ENCODE measurements at places on chromosomes 3 and 15. TPM values are rescaled to one million over a fixed set of nuclear protein-coding genes. Genes with fewer than 3 reads are reported as not detected.

DNA sequence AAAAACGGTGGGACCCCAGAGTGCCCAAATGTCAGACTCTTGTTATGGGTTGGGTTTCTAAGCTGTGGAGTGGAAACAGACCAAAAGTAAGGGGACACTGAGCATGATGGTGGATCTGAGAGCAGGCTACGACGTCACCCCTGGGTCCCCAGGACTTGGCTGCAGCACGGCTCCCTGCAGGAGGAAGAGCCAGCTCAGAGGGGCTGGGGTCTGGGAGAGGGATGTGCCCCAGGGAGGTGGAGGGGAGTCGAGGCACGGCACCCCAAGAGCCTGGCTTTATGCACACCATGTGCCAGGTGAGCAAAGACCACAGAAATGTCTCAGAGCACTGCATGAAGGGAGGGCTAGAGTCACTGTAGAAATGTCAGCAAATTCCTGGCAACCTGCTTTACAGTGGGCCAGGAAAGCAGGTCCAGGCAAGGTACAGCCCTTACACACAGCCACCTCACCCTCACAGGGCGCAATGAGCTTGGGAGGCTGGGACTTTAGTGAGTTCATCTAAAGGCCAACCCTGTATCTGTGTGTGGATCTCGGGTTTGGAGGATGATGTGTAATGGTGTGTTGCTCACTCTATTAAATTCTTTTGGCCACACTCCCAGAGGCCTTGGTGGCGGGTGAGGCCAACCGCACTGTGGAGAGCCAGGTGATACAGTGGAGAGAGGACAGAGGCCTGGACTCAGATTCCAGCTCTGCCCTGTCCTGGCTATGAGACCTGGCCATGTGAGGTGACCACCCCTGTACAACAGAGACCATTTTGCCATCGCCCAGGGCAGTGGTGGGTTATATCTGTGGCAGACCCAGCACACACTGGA is 14.1 kb downstream of the CTSH start:
- DNase-seq, result no peak
- no peak overlapping the region for H3K27ac ChIP-seq
- H3K36me3 ChIP-seq, result no peaks in the 10 kb centered on the region
- no peak overlapping the region for H3K4me3 ChIP-seq

- no peak overlapping the region for H3K4me3 ChIP-seq
- H3K27ac ChIP-seq, result no peak overlapping the region
- H3K36me3 ChIP-seq, result no peaks in the 10 kb centered on the region
- DNase-seq, result no peak
Observed at GRCh38 chr15:63945838-63946298, 100.4 kb downstream of the DAPK2 start.

DNA sequence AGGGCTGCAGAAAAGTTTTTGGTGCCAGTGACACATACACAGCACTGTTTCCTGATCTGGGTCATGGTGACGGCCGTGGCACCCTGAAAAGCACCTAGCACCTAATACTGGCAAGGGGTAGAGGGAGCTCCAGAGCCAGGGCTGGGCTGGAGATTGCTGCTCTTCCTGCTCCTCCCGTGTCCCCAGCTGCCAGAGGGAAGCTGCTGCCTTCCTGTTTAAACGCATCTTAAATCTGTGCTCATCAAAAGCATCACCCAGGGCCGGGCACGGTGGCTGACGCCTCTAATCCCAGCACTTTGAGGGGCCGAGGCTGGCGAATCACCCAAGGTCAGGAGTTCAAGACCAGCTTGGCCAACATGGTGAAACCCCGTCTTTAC is 156.7 kb upstream of the MEF2A start:
- no peaks in the 10 kb centered on the region for H3K27me3 ChIP-seq
- no peak for DNase-seq
- H3K4me3 ChIP-seq, result no peak overlapping the region

- peaks cover 73% of the 10 kb centered on the region for H3K4me1 ChIP-seq
- H3K27ac ChIP-seq, result no peak overlapping the region
- H3K36me3 ChIP-seq, result peaks cover 6% of the 10 kb centered on the region
- DNase-seq, result no peak
Observed at GRCh38 chr3:71252466-71252865, 331.1 kb downstream of the FOXP1 start.

- DNase-seq, result no peak
- peak overlapping the region; percentile 43 for H3K4me3 ChIP-seq
Observed at GRCh38 chr3:137765310-137766033, 1.4 kb downstream of the SOX14 start.

The NR2E3 gene
- not detected for total RNA-seq

The CCDC33 gene
- not detected for total RNA-seq

The CFAP20DC gene
- total RNA-seq, result 2.0 TPM

The ZNF501 gene
- total RNA-seq, result 6.2 TPM
